Stimulated activated CD8-positive, alpha-beta memory T cell treated with anti-CD3 and anti-CD28 coated beads, Interleukin-2, amount 100 ng/mL, for 1 hour (primary cell): ENCODE measurements at places on chromosomes 16 and 17.

GRCh38 chr16:57924514-57924913 lies 46.4 kb downstream of the CNGB1 start:
- DNase-seq: no peak

DNA sequence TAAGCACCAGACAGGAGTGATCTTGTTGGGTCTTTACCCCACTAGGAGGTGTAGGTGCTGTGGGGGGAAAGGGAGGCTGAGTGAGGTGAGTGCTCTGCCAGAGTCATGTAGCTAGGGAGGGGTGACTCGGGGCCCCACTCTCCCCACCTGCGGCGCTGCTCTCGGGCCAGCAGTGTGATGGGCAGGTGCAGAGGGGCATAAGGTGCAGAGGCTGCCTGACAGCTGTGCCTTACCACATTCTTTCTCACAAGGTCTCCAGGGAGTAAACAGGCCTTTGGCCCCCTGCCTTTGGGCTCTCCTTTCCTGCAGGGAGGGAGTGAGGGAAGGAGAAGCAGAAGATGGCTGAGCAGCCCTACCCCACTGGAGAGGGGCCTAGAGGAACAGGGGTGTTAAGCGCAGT lies 4.5 kb upstream of the CNP start:
- no peak for DNase-seq

GRCh38 chr16:20995711-20996110 lies 95.1 kb downstream of the LYRM1 start:
- DNase-seq: no peak

- no peak for DNase-seq
Observed at GRCh38 chr17:51079049-51079448, 41.6 kb downstream of the SPAG9 start.

- no peak for DNase-seq
Observed at GRCh38 chr16:25626172-25626571, 65.6 kb upstream of the HS3ST4 start.

DNA sequence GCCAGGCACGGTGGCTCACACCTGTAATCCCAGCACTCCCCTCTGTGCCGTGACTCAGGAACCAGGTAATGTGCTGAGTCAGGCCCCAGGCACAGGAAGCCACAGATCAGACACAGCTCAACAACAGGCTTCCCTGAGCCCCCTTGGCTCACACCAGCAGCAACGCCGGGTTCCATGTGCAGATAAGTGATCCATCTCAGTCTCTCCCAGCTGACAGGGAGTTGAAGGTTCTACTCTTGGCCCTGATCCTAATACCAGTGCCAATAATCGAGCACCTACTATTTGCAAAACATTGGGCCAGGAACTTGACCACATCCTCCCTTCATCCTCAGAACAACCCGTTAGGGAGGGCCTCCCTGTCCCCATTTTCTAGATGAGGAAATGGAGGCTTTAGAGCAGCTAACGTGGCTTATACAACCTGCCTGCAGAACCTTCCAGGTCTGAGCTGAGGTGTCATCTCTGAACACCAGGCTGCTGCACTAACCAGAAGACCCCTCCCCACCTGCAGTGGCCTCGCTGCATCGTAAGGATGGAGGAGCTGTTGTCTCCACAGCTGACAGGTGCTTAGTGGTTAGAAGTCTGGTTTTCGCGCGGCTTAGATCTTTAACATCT lies 64.8 kb upstream of the AMZ2 start:
- peak; percentile 24 for DNase-seq

DNA sequence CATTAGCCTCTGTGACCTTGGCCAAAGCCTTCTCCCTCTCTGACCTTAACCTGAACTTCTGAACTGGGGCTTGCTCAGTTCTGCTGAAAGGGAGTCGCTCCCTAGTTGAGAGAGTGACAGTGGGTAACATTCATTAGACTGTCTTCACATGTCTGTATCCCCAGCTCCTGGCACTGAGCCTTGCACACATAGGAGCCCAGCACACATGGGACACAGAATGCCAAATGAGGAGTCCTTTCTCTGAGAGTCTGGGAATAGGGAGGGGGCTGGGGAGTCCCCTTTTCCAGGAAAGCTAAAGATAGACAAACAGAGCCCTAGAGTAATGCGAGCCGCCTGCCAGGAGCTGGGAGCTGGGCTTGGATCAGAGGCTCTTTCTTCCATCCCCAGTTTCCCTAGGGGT lies 2.5 kb downstream of the TAC4 start:
- no peak for DNase-seq

DNA sequence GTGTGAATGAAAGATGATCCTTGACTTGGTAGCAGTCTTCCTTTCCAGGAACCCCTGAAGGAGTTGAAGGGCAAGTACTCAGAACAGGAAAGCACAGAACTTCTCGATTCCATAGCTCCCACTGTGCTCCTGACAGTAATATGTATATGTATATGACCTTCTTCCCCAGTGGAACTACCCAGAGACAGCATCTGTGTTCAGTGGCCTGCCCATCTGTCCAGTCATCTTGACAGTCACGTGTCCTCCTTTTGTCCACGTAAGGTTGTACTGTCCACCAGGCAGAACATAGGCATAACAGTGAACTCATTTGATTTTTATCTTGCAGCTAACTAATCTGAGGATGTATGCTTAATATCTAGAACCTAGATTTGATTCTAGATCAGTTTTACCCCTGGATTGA lies 37.8 kb upstream of the RASL10B start:
- DNase-seq: no peak
